Spinal cord (tissue), 10 donors: ENCODE measurements at places on chromosomes 2 and 18. TPM values are rescaled to one million over a fixed set of nuclear protein-coding genes. Genes with fewer than 3 reads are reported as not detected.
A peak's percentile ranks its signal among the peaks of the same experiment; 100 is the strongest.

DNA sequence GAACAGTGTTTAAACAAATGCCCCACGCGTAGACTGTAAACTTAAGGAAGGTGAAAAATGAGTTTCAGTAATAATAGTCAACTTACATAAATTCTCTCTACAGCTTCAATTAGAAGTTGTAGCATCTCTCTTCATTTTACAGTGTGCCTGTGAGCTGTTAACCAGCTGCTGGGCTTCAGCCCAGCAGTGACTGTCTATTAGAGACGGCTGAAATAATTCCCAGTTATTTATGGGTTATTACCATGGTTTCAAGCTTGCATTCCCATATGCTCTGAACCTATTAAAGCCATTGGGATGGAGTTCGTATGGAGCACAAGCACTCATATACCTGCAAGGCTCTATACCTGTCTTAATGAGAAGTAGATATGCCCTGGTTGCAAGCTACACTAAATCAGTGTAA is 501.1 kb downstream of the CNTNAP5 start:
- no peak for DNase-seq

DNA sequence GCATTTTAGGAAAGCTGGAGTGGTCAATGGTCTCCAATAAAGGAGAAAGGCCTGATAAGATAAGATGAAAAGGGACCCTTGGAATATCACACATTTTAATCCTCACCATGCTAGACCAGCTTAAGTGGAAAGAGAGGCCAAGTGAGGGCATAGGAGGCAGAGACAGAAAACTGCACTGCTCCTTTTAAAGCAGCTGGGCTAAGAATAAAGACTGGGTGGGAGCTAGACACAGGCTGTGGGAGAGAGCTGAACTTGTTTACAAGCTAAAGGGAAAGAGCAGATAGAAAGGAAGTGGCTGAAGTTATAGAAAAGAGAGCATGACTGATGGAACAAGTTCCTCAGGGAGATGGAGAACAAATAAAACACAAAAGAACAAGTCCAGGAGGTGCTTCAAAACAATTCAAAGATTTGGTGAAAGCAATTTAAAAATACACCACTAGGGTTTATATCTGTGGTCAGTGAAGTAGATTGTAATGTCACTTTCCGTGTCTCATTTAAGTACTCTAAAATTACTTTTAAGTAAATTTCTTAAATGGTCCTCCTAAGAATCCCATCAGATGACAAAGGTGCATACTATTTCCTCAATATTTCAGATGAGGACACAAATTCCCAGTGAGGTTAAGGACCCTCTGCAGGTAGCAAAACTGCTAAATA is 7.5 kb downstream of the COL5A2 start:
- no peak for DNase-seq

- DNase-seq = no peak
These were observed 7.9 kb downstream of the ERFE start for GRCh38 chr2:238166391-238167343.

DNA sequence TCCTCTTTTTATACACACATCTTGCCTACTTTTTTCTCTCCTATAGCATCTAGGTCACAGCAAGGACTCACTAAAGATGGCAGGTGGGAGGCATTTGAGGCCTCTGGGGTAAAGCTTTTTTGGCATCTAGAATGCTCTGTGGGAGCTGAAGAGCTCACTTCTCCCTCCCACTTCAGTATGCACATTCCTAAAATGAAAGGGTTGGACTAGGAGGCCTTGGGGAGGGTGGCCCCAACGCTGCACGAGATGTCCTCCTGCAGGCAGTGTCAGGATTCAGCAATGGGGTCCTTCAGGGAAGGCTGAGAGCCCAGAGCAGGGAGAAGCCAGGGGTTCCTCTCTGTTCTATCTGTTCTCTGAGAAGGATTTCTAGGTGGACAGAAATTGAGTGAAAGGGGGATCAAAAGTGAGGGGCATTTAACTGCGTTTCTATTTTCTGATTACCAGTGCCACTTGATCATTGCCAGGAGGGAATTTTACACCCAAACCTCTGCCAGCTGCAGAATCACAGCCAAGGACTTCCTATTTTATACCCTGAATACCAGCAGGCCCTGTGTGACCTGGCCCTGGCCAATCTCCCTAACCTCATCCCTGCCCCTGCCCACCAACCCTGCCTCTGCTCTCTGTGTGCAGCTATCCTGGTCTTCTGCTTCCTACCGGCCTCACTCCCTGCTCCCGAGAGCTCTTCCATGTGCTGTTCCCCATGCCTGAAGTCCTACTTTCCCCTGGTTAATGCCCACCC is 186.2 kb downstream of the CYP26B1 start:
- DNase-seq = no peak

GRCh38 chr18:6219116-6219717 is 195.5 kb downstream of the L3MBTL4 start:
- peak; percentile 83 for DNase-seq

DNA sequence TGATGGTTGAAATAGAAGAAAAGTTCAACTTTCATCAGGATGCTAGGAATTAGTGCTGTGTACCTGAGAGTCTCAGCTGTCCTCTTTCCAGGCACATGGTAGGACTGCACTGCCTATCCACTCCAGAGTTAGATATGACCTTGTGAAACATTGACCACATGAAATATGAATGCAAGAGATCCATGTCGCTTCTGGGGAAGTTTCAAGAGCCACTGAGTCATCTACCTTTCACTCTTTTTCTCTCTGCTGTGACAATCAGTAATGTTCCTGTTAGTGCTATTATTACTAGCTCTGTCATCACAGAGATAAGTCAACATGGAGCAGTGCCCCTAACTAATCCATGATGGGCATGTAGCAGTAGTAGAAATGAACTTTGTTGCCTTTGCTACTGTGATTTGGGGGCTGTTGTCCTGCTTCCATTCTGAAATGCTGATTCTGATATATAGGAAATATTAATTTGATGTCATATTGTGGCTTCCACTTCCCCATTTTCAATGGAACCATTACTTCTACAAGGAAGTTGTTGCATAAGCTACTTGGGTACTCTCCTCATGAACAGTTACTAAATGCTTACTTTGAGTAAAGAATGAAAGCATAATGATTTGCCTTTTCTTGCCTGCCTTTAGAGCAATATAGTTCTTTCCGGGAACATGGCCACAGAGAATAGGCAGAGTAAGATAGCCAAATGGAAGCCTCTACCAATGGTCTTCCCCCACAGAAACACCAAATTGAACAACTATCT is 192.8 kb upstream of the ZNF521 start:
- no peak for DNase-seq

DNA sequence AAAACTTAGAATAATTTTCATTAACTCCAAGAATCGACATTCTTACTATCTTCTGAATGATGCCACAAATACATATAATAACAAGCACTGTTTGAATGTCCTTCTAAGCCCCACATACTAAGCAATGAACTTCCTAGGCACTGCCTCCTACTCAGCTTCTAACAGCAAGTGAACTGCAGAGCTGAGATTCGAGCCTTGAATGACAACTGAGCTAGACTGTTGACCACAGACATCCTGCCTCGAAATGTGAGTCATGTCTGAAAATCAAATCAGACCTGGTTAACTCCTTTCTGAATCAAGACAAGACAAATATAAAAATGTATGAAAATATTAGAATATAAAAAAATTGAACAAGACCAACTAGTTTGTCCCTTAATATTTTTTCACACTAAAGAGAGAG is 108.1 kb downstream of the MYT1L start:
- no peak for DNase-seq

- DNase-seq = no peak
These were observed at the start of gene OXER1 for GRCh38 chr2:42764096-42764495. Gene OXER1 (minus strand): TSS chr2:42764135. CDS start chr2:42764062, 73 bp downstream.

GRCh38 chr2:38267270-38267925 is 109.7 kb downstream of the ATL2 start:
- no peak for DNase-seq

GRCh38 chr2:181857483-181857882 is 34.0 kb upstream of the ITPRID2 start:
- no peak for DNase-seq

DNA sequence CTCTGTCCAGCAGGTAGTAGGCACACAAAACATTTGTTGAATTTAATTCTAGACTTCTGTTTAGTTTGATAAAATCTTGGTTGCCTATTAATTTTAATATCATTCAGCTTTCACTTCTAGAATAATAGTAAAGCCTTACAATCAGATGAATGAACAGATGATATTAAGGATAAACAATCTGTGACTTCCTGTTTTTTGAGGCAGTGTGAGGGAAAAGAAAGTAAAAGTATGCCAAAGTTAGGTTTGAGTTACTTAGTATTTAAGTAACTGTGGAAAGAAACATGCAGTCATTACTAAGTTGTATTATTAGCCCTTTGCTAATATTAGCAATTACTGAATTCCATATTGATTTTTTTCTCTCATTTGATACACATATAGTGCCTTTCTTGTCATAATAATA is 31.5 kb downstream of the EPB41L5 start:
- no peak for DNase-seq

DNA sequence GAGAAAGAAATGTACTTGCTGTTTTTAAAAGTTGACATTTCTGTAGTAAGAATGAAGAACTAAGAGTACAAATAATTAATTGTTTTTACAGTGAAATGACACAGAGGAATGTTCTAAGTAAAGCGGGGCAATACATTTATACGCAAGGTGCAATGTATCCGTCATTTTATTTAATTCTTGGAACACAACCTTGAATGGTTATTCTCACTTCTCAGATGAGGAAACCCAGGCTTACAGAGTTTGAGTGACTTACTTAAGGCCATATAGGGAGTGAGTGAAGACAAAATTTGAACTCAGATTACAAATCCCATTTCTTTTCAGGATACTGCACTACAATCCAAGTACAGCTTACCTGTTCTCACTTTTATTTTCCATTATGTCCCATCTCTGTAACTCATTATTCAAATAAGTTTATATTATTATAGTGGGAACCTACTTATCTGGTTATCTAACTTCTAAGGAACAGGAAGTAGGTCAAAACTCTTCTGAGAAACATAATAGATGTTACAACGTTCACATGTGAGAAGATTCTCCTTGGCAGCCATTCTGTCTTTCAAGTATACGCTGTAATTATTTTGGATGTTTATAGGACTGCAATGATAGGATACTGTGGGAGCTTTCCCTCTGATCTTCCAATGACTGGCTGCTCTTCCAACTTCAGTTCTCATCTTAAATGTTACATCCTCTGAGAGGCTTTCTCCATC is 12.3 kb upstream of the STK17B start:
- no peak for DNase-seq

GRCh38 chr2:226410247-226410835 is 389.3 kb downstream of the IRS1 start:
- no peak for DNase-seq

DNA sequence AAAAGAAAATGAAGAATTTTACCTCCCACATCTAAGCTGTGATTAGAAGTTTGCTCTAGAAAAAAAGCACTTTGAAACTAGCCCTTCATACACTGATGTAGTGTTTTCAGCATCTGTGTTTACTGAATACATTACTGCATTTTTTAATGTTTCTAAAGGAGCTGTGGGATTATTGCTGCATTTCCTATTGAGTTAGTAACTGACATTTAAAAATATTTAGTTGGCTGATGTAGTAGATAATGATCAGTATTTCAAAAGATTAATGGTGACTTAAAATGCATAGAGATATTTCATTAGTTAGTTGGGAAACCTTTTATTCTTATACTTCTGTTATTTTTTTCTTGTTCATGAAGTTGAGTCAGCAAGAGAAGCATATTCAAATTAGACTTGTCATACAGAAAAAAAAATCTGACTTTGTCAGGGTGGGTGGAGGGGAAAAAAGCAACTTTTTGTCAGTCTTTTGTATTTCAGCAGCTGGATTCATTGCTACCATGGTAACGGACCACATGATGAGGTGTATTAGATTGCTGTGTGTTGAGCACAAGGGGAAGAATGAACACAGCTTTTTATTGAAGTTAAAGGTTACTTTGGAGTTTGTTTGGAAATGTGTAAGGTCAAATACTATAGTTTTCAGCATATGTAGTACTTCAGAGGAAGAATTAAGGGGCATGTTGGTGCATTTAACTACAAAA is at the start of gene DTNA:
DTNA (plus strand) TSS at position 549 of the 692 bp plus-strand sequence. CDS start 45,679 bp downstream, outside the sequence.
- DNase-seq = peak; percentile 54

GRCh38 chr2:201320701-201321100 is 36.4 kb downstream of the FLACC1 start:
- DNase-seq = no peak

GRCh38 chr2:23788100-23788499 is 138.8 kb downstream of the ATAD2B start:
- no peak for DNase-seq

DNA sequence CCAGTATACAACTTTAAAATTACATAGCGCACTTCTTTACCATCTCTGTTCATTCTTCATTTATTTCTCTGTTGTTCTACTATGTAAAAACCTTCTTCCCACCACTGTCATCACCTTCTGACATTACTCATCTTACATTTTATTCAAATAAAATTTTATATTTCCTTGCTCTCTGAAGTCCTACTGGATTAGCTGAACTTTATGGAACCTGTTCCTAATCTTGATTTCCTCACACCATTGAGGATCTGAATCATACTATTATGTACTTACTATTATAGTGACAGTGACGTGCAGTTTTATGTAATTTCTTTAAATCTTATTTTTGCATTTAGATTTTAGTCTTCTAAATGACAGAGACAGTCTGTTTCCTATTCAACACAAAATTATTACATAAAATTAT is 98.3 kb downstream of the DYNAP start:
- DNase-seq = no peak

- DNase-seq = no peak
These were observed 14.9 kb downstream of the KIAA1328 start for GRCh38 chr18:36843784-36844183.

- no peak for DNase-seq
These were observed 82.7 kb upstream of the SLC39A10 start for GRCh38 chr2:195574312-195574711.

- DNase-seq = no peak
These were observed 43.9 kb downstream of the MARCHF4 start for GRCh38 chr2:216328347-216328746.

GRCh38 chr18:63451799-63452660 is 24.7 kb upstream of the SERPINB5 start:
- peak; percentile 10 for DNase-seq

DNA sequence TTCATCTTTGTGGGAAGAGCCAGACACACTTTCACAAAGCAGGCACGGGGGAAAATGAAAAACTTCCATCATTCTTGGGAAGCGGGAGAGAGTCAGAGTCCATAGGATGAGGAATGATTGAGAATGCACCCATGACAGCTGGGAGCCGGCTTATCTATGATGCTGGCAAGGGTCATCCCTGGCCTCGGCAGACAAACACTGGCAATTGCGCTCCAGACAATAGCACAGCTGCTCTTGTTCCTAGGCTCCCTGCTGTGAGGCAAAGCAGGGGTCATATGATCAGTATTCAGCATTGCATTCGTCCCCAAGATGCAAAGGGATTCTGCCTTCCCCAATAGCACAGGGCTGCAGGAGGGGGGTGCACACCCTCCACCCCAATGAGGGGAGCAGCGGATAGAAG is 33.0 kb downstream of the CYRIA start:
- no peak for DNase-seq

- DNase-seq = no peak
These were observed 144.5 kb upstream of the TCF4 start for GRCh38 chr18:55732227-55733106.

Gene NEB
- total RNA-seq = 8.5 TPM

Gene IL36B
- total RNA-seq = not detected

Gene VWA3B
- total RNA-seq = 1.5 TPM

Gene SLC11A1
- total RNA-seq = 5.0 TPM

Gene REG1A
- total RNA-seq = not detected

Gene MFF
- total RNA-seq = 124 TPM

Gene NIFK
- total RNA-seq = 62.6 TPM

Gene MROH2A
- not detected for total RNA-seq

Gene OSR1
- total RNA-seq = 24.8 TPM

Gene MTA3
- total RNA-seq = 42.1 TPM

Gene ERBB4
- total RNA-seq = 41.7 TPM

Gene STK36
- 24.9 TPM for total RNA-seq

Gene SRD5A2
- 0.59 TPM for total RNA-seq

Gene CBLN2
- total RNA-seq = 20.0 TPM

Gene EIF4E2
- 37.4 TPM for total RNA-seq

Gene COL3A1
- 3,051 TPM for total RNA-seq
